ENCODE measurements at places on chromosomes 1 and 21. TPM values are rescaled to one million over a fixed set of nuclear protein-coding genes. Genes with fewer than 3 reads are reported as not detected.

The NTNG1 gene
- total RNA-seq = 2.2 TPM

The CLCNKA gene
- total RNA-seq = not detected

The RUNX3 gene
- not detected for total RNA-seq

The IL22RA1 gene
- not detected for total RNA-seq

The PIGR gene
- not detected for total RNA-seq

The SERPINC1 gene
- not detected for total RNA-seq

The SMG5 gene
- total RNA-seq = 43.7 TPM

The NHLH2 gene
- not detected for total RNA-seq

The MMP23B gene
- total RNA-seq = 17.6 TPM

The CLIC6 gene
- not detected for total RNA-seq

The TSPAN1 gene
- total RNA-seq = not detected

The FCRLB gene
- 3.7 TPM for total RNA-seq

The SFN gene
- 0.14 TPM for total RNA-seq

The CD247 gene
- not detected for total RNA-seq

The ICOSLG gene
- 0.46 TPM for total RNA-seq

The SETSIP gene
- not detected for total RNA-seq

The SMPDL3B gene
- not detected for total RNA-seq

The FCAMR gene
- not detected for total RNA-seq

The ERO1B gene
- total RNA-seq = 8.3 TPM

The HOOK1 gene
- not detected for total RNA-seq

The CA6 gene
- total RNA-seq = not detected

The MTX1 gene
- total RNA-seq = 43.1 TPM

The PCP4L1 gene
- not detected for total RNA-seq

Measured in smooth muscle cell of the umbilical artery (primary cell).